ENCODE measurements at places on chromosomes 3 and 15.

DNA sequence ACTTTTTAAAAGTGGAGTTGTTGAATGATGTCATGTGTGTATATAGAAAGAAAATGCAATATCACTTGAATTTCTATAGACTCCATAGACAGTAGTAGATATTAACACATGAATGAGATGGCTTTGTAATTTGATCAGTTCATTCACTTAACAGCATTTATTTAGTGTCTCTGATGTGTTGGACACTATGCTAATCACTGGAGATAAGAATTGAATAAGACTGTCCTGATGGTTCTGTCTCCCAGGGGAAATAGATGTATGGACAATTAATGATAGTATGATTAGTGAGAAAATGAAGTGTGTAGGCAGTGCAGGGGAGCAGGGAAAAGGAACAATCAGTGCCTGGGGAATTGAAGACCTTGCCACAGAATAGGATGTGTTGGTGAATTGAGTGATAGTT, 72.9 kb downstream of the RIOX2 start:
- no peak for DNase-seq

GRCh38 chr3:42308651-42309050, 42.7 kb upstream of the CCK start:
- DNase-seq = no peak

GRCh38 chr3:155178810-155179436, 98.8 kb downstream of the MME start:
- DNase-seq = no peak

GRCh38 chr3:41448396-41448795, 249.1 kb downstream of the CTNNB1 start:
- no peak for DNase-seq

DNA sequence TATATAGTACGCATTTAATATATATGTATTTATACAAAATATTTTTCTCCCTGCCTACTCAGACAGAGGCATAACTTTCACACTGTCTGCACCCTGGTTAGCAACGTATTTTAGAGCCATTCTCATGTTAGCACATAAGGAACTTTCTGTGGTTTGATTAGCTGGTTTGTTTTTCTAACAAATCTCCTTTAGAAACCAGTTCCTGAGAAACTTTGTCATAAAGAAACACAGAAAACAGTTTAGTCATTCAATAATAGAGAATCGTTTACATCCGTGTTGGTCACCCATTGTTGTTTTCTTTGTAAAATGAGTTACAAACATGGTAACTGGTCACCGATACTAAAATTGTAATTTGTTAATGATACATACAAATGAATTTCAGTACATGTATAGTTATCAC, 5.9 kb upstream of the NGRN start:
- DNase-seq = no peak
